Trophoblast cell (in vitro differentiated cells and primary cell): ENCODE measurements at places on chromosomes 1 and 21.

DNA sequence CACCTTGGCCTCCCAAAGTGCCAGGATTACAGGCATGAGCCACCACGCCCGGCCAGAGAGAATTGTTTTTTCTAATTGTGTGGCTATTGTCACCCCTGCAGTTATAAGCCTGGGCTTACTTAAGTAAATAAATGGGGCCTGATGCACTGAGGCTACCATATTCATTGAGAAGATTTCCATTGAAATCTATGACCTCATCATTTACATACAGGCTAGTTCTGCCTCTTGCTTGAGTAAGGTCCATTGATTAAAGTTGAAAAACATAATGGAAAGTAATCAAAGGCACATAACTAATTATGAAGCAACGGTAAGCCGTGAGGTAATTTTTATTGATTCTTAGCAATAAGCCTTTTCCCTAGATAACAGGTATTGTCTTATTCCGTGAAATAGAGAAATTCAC lies 788.9 kb downstream of the ADGRL2 start:
- no peak for DNase-seq

DNA sequence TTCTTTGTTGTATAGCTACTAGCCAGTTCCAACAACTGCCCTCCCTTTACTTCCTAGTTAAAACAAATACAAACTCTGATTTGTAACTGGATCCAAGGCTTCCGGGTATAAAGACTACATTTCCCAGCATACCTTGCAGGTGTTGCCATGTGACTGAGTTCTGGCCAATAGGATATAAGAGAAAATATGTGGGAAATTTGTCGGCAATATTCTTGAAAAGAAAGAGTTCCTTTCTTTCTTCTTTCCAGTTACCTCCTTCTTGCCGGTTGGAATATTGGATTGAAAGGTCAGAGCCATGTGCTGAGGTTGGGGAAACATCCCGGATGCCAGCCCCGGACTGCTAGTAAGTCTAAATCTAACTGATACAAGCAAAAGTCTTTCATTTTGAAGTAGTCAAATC lies 23.0 kb upstream of the ZBTB40 start:
- DNase-seq, result peak; percentile 91

- DNase-seq, result no peak
Observed at GRCh38 chr1:219184337-219184736, 10.7 kb downstream of the LYPLAL1 start.

DNA sequence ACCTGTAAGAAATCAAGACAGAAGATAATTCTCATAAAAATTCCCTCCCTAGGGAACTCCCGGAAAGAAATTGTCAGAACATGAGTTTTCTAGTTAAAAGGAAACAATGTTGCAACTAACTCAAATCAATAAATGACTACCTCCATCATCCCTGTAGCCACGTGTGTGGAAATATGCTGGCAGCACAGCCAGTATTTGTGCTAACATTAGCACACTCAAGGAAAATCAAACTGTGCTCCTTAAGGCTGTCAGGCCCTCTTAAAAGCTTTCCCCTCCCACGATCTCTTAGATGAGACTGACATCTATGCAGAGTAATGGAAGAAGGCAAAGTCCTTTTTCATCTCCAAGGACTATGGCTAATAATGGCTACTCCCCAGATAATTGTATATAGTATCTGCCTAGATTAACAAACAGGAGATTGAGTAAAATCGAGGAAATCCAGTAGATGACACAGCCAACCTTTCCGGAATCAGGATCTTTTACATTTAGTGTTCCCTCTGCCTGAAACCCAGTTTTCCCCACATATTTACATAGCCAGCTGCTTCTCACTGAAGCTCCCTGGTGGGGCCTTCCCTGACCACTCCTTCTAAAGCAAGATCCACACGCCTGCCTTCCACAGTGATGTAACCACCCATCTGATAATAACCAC lies 50.9 kb upstream of the NR5A2 start:
- no peak for DNase-seq

GRCh38 chr21:14483296-14483695 lies 62.8 kb downstream of the SAMSN1 start:
- no peak for DNase-seq

DNA sequence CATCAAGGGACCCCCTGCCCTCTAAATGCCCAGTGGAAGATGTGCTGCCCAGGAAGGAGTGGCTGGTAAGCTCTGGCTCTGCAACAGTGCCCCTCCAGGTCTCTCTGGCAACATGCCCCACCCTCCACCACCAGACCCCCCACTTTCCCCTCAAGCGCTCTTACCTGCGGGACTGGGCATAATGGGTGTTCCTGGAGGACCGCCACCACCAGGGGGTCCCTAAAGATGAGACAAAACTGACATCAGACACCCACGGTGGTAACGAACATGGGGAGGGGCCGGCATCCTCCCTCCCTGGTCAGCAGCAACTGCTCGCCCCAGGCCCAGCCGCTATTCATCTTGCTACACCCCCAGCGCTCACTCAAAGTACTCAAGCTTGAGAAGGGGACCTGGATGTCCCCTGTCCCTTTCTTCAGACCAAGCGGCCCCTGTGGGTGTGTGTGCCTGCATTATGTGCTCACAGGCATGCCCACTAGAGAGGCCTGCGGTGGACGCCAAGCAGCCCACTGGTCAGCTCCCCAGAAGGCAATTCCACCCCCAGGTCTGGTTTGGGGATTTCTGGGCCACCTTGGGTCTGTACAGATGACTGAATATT lies 40.9 kb downstream of the MRPL37 start:
- DNase-seq, result no peak
